ENCODE measurements at places on chromosomes 5 and 9.

GRCh38 chr5:56608217-56608925 lies 207.0 kb upstream of the MAP3K1 start:
- DNase-seq: no peak

DNA sequence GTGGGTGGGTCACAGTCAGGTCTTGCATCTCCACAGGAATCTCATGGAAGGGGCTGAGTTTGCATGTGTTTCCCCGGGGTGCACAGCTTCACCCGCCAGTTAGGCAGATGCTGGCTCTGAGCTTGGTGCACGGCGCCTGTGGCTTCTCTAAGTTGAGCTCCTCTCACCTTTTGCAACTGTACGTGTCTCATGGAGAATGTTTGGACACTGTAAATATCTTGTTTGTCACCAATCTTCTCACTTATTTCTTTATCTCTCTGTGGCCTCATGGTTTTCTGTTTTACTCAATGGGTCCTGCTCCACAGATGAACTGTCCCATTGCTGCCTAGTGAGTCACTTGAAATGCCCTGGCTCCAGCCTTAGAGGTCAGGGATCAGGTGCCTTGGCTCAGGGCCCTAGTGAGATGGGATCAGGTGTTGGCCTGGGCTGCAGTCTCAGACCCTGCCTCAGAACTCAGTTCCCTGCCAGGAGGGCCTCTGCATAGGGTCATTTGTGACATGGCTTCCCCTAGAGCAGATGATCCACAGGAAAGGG lies 61.6 kb downstream of the WNK2 start:
- DNase-seq: no peak

DNA sequence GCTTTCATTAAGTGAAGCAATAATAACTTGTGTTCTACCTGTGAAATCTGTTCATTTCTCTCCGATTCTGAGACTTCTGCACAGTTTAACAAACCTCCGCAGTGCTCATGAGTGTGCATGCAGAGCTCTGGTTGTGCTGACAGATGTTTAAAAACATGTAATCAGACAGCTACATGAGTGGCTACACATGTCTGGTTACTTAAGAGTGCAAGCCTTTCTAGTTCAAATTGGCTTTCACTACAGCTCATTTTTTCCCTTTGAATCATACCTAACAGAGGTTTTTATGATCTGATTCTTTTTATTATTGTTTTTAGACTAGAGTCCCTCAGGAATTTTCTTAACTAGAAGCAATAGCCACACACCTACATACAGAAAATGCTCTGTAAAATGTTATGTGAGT lies 310.2 kb downstream of the ARRDC3 start:
- DNase-seq: no peak

- DNase-seq: no peak
Measured at GRCh38 chr5:142439207-142439860, 114.5 kb upstream of the SPRY4 start.

- no peak for DNase-seq
Measured at GRCh38 chr9:19490269-19490668, 81.5 kb downstream of the ACER2 start.

DNA sequence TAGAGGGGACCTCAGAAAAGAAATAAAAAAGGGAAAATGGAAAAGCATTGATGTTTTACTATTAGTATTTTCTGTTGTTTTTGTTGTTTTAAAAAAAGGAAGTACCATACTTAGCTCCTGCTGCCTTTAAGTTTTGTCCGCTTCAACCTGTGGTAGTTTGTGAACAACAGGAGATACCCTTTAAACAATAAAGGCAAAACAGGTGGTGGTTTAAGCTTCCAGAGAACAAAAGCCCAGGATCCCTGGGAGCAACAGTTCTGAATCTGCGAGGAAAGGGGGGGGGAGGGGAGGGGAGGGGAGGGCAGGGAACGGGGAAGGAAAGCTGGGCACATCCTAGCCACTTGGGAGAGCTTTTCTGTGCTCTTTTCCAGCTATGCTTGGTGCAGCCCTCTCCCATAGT lies 2.1 kb upstream of the PSIP1 start:
- no peak for DNase-seq

DNA sequence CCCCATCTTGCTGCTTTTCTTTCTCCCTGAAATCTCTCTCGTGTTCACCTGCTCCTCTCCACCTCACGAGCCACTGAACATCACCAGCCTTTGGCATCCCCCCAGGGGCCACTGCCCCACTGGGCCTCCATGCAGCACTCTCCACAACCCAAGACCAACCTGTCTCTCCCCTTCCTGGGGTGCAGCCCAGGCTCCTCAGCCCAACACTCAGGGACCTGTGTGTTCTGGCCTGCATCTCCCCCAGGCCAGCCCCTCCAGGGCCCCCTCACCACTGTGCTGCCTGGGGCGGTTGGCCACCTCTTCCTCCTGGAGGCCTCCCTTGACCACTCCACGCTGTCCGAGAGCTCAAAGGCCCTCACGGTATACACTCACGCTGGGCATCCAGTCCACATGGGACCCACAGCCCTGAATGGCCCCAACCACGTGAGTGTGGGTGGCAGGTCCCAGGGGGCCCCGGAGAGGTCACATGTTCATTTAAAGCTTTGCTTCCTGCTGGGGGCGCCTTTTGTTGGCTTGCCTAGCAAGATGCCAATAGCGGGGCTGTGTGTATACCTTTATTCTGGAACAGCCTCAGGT lies 453 bp upstream of the DOK3 start:
- DNase-seq: no peak

DNA sequence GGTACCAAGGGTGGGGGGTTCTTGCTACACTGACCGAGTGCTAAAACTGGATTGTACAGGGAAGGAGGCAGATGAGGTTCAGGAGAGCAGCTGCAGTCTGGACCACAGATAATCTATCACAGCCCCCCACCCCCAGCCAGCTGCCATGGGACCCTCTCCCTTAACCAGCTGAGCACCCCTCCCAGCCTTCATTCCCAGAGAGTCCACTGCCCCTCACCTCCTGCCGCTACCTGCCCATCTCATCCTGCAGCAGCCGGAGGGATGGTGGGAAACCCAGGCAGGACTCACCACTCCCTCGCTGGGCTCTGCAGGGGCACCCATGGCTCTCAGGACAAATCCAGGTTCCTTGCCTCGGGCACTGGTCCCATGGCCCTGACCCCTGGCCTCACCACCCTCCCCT lies 66.7 kb downstream of the MRPL36 start:
- no peak for DNase-seq

- DNase-seq: no peak
Measured at GRCh38 chr5:154949781-154950180, 8.9 kb downstream of the MRPL22 start.

DNA sequence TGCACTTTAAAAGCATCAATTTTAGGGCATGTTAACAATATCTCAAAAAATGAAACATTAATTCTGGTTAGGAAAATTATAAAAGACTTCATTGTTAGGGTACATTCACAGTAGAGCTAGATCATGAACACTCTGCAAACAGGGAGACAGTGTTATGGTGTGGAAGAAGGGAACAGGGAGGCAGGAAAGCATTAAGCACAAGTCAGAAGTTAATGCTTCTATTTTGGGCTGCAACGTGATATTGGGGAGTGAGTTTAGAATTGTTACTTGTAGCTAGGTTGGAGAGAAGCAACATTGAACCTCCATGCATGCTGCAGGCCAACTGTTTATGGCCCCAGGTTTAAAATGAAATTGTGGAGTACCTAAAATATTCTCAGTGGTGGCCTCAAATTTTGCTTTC lies 278.1 kb upstream of the NMUR2 start:
- no peak for DNase-seq

All from stimulated activated CD8-positive, alpha-beta memory T cell treated with anti-CD3 and anti-CD28 coated beads, Interleukin-15, amount 100 ng/mL, for 24 hours (primary cell).